ENCODE measurements at places on chromosomes 3 and 15.
A peak's percentile ranks its signal among the peaks of the same experiment; 100 is the strongest.

DNA sequence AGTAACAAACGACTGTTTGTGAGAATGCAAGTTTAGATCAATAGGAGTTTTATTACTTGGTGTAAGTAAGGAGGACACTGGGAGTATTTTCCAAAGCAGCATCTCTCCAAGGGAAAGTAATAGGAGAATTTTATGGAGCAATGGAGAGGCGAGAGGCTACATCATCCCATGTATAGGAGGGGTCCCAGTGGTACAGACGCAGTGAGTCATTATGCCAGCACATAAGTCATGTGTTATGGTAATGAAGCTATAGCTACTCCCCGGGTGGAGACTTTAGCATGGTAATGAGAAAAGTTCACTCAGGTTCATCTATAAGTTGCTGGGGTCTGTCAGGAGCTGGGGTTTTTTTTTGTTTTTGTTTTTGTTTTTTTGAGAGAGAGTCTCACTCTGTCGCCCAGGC is 29.5 kb upstream of the ZNF445 start:
- no peak for DNase-seq

DNA sequence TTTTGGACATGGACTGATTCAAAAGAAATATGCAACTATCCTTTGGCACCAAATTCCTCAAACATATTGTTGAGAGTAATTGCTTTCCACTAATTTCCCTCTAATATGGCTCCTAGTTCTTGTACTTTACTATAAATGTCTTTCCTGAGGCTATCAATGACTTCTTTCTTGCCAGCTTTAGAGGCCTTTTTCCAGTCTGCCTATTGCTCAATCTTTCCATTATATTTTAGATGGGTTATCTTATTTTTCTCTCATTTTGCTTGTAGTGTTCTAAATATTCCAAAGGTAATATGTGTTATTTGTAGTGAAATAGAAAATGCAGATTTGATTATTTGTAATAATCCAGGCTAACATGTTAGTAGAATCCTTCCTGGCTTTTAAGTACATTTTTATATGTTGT is 11.5 kb upstream of the TEX9 start:
- DNase-seq: no peak

DNA sequence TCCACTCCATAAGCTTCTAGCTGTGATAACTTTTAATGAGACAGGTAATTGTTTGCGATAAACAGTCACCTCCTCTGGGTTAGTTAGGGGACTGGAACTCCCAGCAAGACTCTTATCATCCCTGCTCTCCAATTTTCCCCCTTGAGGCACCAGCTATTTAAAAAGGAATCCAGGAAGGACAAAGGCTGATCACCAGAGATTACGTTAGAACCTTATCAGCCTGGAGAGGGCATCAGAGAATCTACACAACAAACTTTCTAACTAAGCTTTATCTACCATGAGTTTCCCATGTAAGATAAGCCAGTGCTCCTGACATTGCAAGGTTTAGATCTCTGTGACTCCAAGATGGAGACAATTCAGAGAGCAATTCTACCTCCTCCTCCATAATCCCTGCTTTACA is 31.3 kb downstream of the GPR176 start:
- DNase-seq: no peak

- no peak for DNase-seq
Observed at GRCh38 chr3:37863949-37864822, 2.5 kb downstream of the CTDSPL start.

DNA sequence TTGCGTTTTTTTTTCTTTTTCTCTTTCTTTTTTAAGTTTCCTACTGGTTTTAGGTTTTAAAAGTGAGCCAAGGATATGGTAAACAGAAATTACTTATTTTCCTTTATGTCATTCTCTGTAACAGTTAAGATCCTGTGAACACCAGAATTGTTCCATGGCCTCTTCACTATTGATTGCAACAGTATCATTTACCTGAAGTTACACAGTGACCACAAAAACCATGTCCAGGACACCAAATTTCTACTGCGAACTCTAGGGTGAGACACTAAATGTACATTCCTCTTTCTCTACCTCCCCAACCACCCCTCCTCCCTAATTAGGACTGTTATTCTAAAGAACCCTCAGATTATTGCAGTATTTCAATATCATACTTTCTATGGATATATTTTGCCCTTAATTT is 280.9 kb downstream of the FOXP1 start:
- no peak for DNase-seq

DNA sequence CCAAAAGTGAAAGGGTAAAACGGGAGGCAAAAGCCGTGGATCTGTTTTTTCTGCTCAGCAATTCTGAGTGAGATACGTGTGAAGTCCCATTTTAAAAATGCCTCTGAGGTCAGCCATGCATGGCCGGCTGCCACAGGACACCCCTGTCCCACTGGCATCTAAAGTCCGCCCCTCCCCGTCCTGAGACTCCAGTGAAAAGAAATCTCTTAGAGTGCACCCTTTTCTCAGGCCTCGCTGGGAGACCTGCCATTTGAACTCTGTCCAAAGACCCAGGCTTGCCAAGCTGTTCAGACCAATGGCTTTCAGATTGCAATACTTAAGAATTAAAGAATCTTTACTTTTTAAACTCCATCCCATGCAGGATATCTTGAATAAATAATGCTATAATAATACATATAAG is 61.0 kb upstream of the SLC24A5 start:
- no peak for DNase-seq

DNA sequence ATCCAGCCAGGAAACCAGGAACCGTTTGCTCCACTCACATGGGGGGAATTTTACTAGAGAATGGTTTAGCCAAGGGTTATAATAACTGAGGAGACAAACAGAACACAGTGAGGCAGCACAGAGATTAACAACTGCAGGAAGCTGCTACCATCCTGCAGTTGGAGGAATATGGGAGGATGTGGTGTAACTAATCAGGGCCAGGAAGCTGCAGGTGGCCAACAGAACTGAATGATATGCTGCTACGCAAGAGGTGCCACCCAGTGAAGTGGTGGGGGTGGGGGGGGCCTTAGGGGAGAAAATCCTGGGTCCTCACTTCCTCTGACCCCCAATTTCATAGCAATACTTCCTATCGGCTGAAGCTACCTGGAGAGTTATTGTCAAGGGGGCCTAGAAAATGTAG is 306.4 kb upstream of the STT3B start:
- DNase-seq: no peak

DNA sequence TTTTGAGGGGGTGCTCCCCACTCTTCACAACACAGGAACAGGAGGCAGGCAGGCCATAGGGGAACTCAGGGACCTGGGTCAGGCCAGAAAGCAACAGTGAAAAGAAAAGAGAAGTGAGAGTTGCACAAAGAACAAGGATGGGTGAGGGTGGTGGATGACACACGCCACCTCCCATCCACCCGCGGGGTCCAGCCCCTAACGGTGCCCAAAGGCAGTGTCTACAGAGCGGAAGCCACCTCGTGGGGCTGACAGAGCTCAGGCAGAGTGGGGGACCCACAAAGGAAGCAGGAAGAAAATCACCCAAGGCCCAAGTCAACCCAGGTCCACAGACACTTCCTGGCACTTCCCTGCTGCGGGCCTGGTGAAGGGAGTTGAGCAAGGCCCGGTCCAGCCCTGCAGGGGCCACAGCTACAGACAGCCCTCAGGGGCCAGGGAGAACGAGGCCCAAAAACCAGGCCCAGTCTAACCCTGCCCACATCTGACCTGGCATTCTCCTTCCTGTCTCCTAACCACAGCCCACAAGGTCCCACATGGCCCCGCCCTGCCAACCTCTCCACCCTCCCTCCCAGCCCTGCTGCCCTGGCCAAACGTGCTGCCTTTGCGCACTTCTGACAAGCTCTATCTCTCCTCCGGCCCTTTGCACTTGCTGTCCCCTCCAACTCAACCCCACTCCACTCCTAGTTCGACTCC is 5.9 kb downstream of the NUP210 start:
- DNase-seq: peak; percentile 36

GRCh38 chr3:189455009-189455408 is 176.2 kb upstream of the TP63 start:
- no peak for DNase-seq

DNA sequence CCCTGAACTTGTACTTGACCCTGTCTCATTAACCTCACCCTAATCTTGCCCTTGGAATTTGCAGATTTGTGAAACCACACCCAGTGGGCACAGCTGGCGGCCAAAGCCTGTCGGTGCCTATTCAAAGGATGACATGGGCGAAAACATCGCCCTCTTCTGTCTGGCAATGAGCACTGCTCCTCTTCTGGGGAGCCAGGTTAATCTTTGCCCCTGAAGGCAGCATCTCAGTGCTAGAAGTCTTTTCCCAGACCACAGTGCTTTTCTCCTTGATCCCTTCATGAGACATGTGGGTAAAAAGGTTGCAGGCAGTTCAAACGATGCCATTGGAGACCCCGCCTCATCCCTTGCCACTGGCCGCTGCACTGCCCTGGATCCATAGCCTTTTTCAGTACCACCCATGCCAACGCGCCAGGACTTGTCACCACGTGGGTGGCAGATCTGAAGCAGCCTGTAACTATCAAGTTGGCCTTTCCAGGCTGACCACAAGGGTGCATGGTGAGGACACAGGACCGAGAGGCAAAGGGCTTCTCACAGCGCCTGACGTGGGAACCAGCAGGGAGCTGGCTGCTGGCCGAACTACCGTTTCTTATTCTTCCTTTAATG is 6.5 kb upstream of the DNASE1L3 start:
- DNase-seq: peak; percentile 18

DNA sequence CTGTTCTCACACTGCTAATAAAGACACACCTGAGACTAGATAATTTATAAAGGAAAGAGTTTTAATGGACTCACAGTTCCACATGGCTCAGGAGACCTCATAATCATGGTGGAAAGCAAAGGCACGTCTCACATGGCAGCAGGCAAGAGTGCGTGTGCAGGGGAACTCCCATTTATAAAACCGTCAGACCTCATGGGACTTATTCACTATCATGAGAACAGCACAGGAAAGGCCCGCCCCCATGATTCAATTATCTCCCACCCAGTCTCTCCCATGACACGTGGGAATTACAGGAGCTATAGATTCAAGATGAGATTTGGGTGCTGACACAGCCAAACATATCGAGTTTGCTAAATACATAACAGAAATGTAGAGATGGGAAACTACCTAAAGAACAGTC is 39.5 kb upstream of the DGKG start:
- DNase-seq: no peak

DNA sequence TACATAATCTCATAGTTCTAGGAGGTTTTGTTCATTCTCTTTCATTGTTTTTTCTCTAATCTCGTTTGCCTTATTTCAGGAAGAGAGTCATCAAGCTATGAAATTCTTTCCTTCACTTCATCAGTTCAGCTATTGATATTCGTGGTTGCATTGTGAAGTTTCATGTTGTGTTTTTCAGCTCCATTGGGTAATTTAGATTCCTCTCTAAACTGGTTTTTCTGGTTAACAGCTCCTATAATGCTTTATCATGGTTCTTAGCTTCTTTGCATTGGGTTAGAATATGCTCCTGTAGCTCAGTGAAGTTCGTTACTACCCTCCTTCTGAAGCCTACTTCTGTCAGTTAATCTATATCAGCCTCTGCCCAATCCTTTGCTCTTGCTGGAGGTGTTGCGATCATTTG is 69.4 kb upstream of the CD96 start:
- no peak for DNase-seq

DNA sequence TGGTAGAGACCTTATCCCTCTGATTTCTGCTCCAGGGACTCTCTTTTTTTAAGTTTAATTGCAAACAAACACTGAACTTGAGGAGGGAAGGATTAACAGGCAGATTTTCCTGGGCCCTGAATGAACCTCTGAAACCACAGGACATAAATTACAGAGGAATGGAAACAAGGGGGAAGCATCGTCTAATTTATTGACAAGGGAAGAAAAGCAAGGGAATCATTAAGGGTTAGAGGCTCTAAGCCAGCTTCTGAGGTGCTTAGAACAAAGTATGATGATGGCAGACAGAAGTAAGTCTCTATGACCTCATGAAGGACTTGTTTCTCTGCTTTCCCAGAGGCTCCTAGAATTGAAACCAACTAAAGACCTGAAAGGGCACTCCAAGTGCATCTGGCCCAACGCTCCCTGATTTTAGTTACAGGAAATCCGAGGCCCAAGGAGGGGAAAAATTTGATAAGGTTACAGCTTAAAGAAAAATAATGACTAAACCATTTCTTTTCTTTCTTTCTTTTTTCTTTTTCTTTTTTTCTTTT is 244.7 kb upstream of the NR2E3 start:
- DNase-seq: no peak

- DNase-seq: no peak
Observed at GRCh38 chr3:174955513-174956016, 96.4 kb downstream of the NAALADL2 start.

GRCh38 chr3:115098354-115099073 is 48.6 kb downstream of the ZBTB20 start:
- no peak for DNase-seq

DNA sequence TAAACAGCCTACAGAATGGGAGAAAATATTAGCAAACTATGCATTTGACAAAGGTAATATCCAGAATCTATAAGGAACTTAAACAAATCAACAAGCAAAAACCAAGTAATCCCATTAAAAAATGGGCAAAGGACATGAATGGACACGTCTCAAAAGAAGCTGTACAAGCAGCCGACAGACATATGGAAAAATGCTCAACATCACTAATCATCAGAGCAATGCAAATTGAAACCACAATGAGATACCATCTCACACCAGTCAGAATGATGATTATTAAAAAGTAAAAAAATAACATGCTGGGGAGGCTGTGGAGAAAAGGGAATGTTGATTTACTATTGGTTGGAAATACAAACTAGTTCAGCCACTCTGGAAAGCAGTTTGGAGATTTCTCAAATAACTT is 30.7 kb upstream of the PPM1L start:
- no peak for DNase-seq

DNA sequence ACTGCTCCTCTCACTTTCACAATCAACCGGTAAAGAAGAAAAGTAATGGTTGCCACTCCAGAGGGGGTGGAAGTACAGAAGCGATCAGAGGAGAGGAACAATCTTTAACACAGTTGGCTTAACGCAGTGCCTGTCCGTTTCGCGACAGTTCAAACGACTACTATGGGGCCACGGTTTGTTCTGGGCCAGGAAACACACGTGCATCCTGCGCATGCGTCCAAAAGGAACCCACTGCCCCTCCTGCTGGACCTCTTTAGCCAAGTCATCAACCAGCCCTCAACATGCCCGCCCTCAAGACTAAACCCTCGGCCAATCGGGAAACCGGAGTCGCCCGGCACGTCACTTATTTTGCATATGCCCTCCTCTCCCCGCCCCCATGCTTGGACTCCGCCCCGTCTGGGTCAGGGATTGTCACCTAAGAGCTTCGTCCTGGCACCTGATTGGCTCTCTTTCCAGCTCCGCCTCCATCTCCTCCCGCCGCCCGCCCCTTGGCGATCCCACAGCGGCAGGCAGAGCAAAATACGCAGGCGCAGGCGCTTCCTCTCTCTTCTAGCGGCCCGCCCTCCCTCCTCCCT is 345 bp upstream of the CDV3 start:
- peak; percentile 100 for DNase-seq

GRCh38 chr3:197151580-197151979 is 122.0 kb upstream of the MELTF start:
- no peak for DNase-seq

- DNase-seq: no peak
Observed at GRCh38 chr3:58835086-58835485, 168.5 kb upstream of the FAM3D start.

DNA sequence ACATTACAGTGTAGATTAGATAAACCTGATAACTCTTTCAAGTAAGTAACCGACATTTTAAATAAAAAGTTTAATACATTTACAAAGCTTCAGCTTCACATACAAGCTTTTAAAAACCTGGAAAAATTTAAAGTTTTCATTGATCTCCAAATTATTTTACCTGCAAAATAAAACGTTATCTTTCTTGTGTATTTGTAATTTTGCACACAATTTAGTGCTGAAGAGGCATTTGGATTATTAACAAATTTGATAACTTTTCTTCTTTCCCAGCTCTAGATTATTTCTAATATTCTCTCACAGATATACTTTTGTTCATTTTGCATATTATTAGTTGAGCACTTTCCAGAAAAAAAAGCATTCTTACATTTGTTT is 24.2 kb upstream of the MBNL1 start:
- DNase-seq: no peak
